ENCODE measurements at places on chromosomes 11 and 22. TPM values are rescaled to one million over a fixed set of nuclear protein-coding genes. Genes with fewer than 3 reads are reported as not detected.

Gene THY1
- total RNA-seq, result 219 TPM

DNA sequence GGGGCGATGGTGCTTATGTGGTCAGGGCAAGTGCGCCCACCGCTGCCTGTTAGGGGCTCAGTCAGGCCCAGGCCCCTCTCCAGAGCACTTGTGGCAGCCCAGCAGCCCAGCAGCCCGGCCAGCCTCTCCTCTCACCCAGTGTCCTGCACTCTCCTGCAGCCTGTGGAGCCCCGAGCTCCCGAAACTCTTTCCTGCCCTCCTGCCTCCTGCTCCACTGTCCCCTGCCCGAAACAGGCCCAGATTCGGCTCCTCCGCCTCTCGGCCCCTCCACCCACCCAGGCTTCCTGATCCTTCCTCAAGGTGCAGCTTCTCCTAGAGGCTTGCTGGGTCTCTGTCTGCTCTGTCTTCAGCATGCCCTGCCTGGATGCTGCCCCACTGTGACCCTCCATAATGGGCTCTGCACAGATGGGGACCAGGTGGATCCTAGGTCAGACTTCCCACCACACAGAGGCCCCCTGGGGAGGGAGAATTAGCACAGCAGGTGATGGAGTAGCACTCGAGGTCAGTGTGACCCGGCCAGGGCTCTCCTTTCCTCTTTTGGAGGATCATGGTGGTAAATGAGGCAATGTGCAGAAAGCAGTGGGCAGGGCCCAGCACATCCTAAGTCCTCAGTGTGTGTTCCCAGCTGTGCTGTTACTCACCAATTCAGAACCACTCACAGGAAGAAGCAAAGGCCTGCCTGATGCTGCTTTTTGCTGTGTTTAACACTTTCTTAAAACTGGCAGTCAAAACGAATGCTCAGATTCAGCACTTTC is 18.6 kb upstream of the NAP1L4 start:
- DNase-seq, result no peak

- no peak for DNase-seq
These were observed 28.1 kb downstream of the ARAP1 start for GRCh38 chr11:72724021-72724551.

GRCh38 chr11:134266841-134267251 is 9.3 kb upstream of the GLB1L3 start:
- no peak for DNase-seq

DNA sequence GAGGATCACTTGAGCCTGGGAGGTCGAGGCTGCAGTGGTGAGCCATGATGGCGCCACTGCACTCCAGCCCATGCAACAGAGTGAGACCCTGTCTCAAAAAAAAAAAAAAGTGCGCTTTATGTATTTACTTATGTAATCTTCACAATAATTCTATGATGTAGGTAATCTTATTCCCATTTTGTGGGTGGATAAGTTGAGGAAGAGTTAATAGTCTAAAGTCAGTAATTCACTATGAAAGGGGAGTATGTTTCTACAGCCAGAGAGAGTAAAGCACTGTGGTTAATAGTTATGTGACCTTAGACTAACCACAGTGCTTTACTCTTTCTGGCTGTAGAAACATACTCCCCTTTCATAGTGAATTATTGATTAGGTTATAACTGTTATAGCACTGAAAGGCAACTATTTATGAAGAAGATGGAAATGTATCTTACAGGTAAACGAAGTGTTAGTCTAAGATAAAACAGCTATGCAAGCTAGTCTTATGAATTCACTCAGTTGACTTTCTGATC is 11.9 kb downstream of the CTR9 start:
- DNase-seq, result no peak

Gene MRGPRE
- not detected for total RNA-seq

DNA sequence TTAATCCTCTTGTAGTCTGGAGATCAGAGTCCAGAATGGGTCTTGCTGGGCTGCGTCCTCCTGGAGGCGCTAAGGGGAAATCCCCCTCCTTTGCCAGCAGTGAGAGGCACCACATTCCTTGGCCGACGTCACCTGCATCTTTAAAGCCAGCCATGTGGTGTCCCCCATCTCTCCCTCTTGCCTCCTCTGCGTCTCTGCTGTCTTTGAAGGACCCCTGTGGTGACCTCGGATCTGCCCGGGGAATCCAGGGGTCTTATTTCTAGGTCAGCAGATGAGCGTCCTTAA is 27.2 kb upstream of the PARVB start:
- DNase-seq, result no peak

- DNase-seq, result no peak
These were observed 56.1 kb upstream of the POU2AF2 start for GRCh38 chr11:111189466-111189865.

Gene LMO2
- not detected for total RNA-seq

Gene MGAT3
- total RNA-seq, result 3.6 TPM

DNA sequence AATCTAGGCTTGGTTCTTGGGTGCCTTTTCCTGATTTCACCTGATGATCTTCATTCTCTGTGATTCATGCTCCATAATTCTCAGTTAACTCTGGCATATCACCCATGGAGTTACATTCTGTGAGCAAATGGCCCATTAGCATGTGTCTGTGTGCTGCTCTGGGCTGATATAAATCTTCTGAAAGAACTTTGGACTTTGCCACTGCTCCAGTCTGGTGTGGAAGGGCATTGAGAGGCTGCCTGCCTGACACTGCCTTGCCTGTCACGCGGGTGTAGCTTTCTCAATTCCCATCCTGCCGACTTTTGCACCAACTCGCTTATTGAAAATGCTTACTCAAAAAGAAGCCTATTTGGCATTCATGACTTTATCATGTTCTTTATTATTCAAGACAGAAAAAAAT is 42.2 kb downstream of the FAT3 start:
- DNase-seq, result no peak

DNA sequence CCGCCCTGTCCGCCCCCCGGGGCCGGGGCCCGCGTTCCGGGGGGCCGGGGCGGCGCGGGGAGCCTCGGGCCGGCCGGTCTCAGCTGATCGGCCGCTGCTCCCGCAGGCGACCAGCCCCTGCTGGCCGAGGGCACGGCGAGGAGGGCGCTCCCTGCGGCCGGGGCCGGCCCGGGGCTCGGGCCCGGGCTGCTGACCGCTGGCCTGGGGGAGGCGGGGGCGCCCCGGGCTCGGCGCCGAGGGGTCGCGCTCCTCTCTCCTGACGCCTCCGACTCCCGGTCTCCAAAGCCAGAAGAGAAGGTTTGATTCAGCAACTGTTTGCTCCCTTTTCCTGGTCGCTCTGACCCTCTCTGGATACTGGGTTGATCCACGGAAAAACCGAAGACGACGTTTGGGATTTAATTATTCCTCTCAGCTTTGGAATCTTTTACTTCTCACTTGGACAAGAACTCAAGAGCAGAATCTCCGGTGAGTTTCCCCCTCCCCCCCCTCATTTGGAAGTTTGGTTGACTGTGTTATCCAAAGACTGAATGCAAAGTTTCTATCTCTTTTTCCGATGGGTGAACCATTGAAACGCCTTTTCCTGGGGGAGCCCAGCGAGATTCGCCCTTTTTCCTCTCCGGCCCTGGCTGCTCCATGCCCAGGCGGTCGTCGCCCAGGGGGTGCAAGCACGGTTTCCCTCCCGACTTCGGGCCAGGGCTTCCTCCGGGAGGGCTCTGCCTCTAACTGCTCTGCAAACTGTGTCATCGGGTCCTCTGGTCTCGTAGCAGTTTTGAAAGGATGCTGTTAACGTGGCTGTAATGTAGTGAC is 725 bp downstream of the KDM2A start:
- DNase-seq, result peak; percentile 71

GRCh38 chr22:19488884-19489843 is 9.4 kb downstream of the CDC45 start:
- DNase-seq, result no peak

DNA sequence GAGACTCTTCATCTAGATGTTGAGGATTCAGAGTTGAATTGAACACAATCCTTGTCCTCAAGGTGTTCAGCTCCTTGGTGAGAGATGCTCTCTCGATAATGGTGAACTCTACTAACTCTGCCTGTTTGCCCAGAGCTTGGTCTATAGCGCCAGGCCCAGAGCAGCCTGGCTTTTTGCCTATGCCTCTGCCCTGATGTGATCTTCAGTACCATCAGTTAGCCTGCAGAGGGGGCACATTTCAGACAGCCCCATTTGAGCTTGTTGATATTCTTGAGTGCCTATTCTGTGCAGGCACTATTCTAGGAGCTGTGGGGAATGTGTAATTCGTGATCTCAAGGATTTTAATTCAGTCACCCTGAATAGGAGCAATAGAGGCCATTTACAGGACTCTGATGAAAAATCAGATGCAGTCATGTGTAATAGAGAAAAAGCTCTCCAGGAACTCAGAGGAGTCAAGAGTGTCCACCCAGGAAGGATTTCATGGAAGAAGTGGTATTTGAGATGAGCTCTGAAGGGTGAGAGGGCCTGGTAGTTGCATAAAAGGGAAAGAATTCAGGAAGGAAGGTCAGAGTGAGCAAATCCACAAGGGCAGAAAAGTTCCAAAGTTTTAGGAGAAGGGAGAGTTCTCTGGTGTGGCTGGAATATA is 19.3 kb downstream of the GTPBP1 start:
- no peak for DNase-seq

DNA sequence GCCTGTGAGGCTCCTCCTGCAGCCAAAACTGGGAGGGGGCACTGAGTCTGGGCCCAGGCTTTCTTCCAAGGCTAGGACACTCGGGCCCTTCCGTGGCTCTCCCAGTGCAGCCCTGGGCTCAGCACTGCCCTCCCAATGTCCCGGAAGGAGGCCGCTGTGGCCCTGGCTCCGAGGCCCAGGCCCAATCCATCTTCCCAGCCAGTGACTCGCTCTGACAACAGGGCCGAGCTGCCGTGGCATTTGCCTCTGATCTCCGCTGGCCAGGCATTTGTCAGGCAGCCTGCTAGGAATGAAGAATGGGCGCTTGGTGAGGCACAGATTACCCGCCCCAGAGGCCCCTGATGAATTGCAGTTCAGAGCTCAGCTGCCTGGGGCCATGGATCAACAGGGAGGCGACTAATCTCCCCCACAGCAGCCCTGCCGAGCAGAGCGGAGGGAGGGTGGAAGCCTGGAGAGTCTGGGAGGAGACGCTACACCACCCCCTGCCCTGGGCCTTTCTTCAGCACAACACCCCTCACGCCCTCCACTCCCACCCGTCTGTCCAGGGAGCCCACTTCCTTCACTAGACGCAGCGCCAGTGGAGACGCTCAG is 8.3 kb downstream of the FXYD2 start:
- peak; percentile 78 for DNase-seq

- DNase-seq, result no peak
These were observed 39.2 kb upstream of the LRRC32 start for GRCh38 chr11:76709756-76710155.

Gene PANX2
- 3.3 TPM for total RNA-seq

DNA sequence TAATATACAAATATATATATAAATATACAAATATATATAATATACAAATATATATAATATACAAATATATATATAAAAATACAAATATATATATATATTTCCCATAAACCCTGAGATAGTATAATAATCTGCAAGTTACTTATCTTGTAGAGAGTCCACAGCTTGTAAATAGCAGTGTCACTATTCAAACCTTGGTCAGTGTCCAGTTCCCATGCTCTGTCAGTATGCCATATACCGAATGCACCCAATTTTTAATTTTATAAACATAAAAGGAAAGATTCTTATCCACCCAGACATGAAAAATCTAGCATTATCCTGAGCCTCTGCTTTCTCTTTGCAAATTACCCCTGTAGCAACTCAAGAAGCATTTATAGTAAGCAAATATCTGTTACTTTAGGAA is 21.6 kb upstream of the CTSC start:
- no peak for DNase-seq

Gene MUC5AC
- total RNA-seq, result not detected

Gene SLC6A5
- not detected for total RNA-seq

- DNase-seq, result no peak
These were observed 146.8 kb downstream of the ENTHD1 start for GRCh38 chr22:39746600-39747262.

Gene RASL10A
- total RNA-seq, result 0.27 TPM

DNA sequence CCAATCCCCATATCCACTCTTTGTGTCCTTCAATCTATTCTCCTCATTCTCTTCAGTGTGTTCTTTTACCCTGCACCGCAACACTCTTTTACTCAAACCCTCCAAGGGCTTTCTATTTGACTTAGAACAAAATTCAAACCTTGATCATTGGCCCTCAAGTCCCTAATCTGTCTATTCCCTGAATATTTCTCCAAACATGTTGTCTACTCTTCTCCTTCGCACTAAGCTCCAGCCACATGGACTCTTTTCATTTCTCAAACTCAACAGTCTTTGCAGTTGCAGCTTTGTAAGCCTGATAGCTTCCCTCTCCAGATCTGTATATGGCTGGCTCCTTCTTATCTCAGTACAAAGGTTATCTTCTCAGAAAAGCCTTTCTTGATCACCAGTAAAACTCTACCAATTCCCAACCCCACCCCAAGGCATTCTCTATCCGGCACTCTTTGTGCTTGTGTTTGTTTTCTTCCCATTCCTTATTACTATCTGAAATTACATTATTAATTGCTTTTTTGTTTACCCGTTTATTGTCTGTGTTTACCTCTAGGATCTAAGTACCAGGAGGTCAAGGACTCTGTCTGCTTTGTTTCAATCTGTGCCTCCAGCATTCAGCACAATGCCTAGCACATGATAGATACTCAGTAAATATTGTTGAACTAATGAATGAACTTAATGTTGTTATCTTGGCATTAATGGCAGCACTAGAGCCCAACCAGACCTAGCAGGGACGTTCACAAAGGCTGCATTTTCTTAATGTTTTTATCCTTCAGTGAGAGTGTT is 147.4 kb downstream of the BBOX1 start:
- no peak for DNase-seq

Gene SLCO2B1
- total RNA-seq, result 19.2 TPM

DNA sequence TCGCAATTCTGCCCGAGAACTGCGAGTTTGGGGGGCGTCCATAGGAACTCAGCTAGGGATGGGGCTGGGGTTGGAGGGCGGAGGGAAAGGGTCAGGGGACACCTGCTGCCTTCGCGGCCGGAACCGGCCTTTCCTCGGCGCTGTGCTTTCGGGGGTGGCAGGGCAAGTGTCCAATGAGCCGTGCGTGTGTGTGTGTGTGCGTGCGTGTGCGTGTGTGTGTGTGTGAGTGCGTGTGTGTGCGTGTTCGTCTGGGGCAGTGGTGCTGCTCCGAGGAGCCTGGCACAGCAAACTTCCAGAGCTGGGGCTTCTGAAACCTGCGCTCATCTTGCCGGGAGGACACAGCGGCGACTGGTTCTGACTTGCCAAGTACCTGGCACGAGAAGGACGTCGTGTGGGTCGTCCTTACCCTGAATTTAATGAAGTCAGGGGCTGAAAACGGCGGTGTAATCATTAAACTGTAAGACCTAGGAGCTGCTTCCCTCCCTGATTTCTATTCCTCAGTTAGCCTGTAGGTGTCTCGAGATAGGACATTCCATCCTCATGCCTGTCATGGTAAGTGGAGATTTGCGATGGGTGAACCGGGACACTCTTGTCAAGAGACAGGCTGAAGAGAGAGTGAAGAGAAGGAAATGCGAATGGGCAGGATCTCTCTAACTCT is 27.0 kb upstream of the AMOTL1 start:
- no peak for DNase-seq

- DNase-seq, result no peak
These were observed 55.8 kb downstream of the CD6 start for GRCh38 chr11:61027141-61027840.

All from chondrocyte (in vitro differentiated cells).